ENCODE measurements at places on chromosomes 13 and 19. TPM values are rescaled to one million over a fixed set of nuclear protein-coding genes. Genes with fewer than 3 reads are reported as not detected.
A peak's percentile ranks its signal among the peaks of the same experiment; 100 is the strongest.

- DNase-seq = no peak
- no peaks in the 10 kb centered on the region for H3K4me1 ChIP-seq
- H3K27me3 ChIP-seq = peaks cover 4% of the 10 kb centered on the region
- no peak overlapping the region for H3K27ac ChIP-seq
Observed at GRCh38 chr13:43154156-43154651, 130.8 kb downstream of the DNAJC15 start.

GRCh38 chr13:72541674-72542073, 185.8 kb downstream of the MZT1 start:
- H3K36me3 ChIP-seq = no peaks in the 10 kb centered on the region
- H3K4me1 ChIP-seq = peaks cover 6% of the 10 kb centered on the region
- no peak for DNase-seq

DNA sequence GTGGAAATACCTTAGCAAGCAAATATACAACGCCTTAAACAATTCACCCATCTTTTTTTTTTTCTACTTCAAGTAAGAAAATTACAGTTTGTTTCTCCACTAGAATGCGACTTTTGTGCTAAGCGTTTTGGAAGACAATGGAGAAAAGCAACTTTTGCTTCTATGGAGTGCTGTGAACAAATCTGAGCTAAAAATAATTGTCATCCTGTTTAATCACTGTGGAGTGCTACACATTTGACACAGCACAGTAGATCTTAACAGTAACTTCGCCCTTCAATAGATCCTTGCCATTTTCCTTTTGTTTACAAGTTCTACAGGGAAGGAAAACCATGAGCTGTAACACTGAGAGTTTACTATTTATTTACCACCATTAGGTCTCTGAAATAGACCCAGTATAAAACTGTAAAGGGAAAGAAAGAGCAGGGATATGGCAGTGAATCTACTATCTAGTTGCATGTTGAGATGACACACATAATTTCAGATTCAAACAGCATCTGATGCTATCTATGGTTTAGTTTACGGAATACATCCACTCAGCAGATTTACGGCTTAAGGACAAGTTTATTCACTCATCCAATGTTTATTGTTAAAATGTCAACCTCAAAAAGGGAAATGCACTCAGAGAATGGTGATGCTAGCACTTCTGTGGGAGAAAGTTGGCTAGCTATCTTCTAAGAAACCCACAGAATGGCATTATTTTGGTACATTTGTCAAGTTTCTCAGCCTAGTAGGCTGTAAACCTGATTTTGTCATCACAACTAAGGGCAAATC, 175.3 kb downstream of the VWA8 start:
- H3K27ac ChIP-seq = no peak overlapping the region
- peaks cover 6% of the 10 kb centered on the region for H3K4me1 ChIP-seq
- H3K4me3 ChIP-seq = no peak overlapping the region
- DNase-seq = no peak
- no peaks in the 10 kb centered on the region for H3K27me3 ChIP-seq

DNA sequence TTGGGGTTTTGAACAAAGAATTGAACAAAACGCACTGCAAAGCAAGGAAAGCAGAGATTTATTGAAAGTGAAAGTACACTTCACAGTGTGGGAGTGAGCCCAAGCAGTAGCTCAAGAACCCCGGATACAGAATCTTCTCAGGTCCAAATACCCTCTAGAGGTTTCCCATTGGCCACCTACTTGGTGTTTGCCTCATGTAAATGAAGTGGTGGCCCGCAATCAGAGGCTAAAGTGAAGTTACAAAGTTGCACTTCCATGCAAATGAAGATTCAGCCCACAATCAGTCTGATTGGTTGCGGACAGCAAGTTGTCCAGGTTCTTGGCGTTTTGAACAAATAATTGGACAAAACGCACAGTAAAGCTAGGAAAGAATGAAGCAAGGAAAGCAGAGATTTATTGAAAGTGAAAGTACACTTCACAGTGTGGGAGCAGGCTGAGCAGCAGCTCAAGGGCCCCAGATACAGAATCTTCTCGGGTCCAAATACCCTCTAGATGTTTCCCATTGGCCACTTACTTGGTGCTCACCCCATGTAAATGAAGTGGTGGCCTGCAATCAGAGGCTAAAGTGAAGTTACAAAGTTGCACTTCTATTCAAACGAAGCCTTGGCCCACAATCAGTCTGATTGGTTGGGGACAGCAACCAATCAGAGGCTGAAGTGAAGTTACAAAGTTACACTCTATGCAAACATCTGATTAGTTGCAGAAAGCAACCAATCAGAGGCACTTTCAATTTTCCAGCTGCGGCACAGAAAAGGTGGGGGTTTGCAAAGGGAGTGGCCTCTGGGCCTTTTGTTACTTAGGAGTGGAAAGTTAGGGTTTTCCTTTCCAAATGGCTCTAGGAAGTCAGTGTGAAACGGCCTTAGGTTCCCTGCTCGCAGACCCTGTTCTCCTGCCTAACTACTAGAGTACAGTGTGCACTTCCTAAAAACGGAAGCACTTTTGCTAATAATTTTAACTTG, 4.8 kb upstream of the TM9SF2 start:
- H3K4me3 ChIP-seq = peak overlapping the region; percentile 50
- peaks cover 19% of the 10 kb centered on the region for H3K4me1 ChIP-seq
- no peaks in the 10 kb centered on the region for H3K27me3 ChIP-seq
- H3K36me3 ChIP-seq = no peaks in the 10 kb centered on the region
- DNase-seq = no peak

RUBCNL gene
- 2.9 TPM for total RNA-seq

GRCh38 chr13:66967811-66968597, 262.1 kb downstream of the PCDH9 start:
- no peaks in the 10 kb centered on the region for H3K36me3 ChIP-seq
- H3K27ac ChIP-seq = no peak overlapping the region
- H3K4me1 ChIP-seq = no peaks in the 10 kb centered on the region
- no peaks in the 10 kb centered on the region for H3K27me3 ChIP-seq
- H3K4me3 ChIP-seq = no peak overlapping the region
- no peak for DNase-seq

GRCh38 chr19:10105509-10106099, 558 bp upstream of the PPAN start:
- H3K4me1 ChIP-seq = peaks cover 12% of the 10 kb centered on the region
- H3K27ac ChIP-seq = peak overlapping the region; percentile 87
- peak overlapping the region; percentile 94 for H3K4me3 ChIP-seq
- DNase-seq = no peak
- H3K36me3 ChIP-seq = peaks cover 34% of the 10 kb centered on the region

Data from upper lobe of right lung (tissue), 1 donor.